Airway epithelial cell (primary cell): ENCODE measurements at places on chromosomes 4 and X. TPM values are rescaled to one million over a fixed set of nuclear protein-coding genes. Genes with fewer than 3 reads are reported as not detected.

Gene PCYT1B
- 0.60 and 1.1 TPM in 2 replicates for total RNA-seq

Gene DRP2
- under 0.01 and 0.09 TPM in 2 replicates for total RNA-seq

Gene MSANTD1
- total RNA-seq = 0.14 and 0.46 TPM in 2 replicates

Gene SHROOM4
- 1.0 and 3.2 TPM in 2 replicates for total RNA-seq

Gene CXCL5
- 4.0 and 4.6 TPM in 2 replicates for total RNA-seq

Gene KLHL4
- total RNA-seq = 1.2 and 1.4 TPM in 2 replicates

Gene REPS2
- 1.2 and 1.5 TPM in 2 replicates for total RNA-seq

Gene WNK3
- 0.37 and 0.92 TPM in 2 replicates for total RNA-seq
